Ureter (tissue), 1 donor: ENCODE measurements at places on chromosomes 7 and 10.

GRCh38 chr7:115740043-115740442 lies 290.5 kb downstream of the TFEC start:
- DNase-seq = no peak

DNA sequence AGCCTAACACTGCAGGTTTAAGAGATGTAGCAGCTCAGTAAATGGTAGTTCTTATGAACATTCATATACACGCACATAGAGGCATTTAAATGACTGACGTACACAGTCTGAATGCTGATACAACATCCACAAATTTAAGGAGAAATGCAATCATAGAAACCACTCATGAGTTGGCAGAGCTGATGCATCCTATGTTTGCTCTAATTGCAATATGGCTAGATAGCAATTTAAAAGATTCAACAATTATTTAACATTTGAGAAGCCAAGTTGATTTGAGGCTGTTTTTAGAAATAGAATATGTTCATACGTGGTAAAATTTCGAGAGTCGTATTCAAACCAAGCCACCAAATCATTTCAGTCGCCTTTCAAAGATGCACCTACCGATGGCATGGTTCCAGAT lies 135.6 kb downstream of the PFKFB3 start:
- no peak for DNase-seq

DNA sequence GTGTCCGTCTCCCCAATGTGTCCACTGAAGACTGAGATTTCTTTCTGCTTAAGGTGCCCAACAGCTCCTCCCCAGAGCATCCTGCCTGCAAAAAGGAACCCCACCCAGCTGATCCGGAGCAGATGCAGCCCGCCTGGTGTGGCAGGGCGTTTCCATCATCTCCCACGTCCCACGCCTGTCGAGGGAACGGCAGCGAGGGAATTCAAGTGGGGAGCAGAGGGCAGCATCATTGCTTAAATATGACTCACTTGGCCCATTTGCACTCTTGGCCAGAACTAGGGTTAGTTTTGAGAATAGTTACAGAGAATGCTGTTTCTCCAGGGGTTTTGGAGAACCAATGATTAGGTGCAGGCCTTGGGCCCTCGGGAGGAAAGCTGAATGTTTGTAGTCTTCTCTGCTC lies 20.8 kb downstream of the VWA2 start:
- no peak for DNase-seq

DNA sequence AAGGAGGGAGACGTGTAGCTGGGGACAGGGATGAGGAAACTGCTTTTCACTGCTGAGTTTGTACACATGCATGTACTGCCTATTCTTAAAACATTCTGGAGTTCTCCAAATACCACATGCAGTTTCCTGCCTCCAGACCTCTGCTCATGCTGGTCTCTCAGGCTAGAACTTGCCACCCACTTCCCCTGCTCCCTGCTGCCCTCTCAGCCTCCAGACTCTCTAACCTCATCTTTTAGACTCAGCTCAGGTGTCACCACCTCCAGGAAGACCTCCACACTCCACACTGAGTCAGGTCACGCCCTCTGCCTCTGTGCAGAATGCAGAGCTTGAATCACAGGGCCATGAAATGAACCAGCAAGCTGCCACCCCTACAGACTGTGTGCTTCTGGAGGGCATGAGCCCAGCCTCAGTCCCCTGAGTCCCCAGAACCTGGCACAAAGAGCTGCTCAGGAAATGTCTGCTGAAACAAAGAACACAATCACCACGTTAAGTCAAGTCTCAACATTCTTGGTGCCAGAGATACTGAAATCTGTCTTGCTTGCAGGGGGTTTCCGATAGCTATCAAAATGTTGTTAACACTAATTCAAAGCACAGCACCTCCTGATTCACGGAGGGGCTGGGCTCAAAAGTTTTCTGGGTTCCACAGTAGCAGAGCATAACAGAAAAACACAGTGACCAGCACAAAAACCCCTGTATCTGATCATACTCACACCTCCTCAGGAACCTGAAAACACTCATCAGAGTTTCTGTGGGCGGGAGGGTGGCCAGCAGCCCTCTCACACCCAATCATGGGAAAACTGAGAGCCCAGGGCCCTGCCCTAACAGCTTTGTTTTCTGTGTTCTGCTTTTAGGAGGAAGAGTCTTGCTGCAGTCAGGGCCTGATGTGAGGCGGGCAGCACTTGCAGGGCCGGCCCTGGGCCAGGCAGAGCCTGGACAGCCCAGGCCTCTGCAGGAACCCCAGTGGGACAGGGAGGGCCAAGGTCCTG lies 21.1 kb downstream of the FAM53B start:
- DNase-seq = no peak

DNA sequence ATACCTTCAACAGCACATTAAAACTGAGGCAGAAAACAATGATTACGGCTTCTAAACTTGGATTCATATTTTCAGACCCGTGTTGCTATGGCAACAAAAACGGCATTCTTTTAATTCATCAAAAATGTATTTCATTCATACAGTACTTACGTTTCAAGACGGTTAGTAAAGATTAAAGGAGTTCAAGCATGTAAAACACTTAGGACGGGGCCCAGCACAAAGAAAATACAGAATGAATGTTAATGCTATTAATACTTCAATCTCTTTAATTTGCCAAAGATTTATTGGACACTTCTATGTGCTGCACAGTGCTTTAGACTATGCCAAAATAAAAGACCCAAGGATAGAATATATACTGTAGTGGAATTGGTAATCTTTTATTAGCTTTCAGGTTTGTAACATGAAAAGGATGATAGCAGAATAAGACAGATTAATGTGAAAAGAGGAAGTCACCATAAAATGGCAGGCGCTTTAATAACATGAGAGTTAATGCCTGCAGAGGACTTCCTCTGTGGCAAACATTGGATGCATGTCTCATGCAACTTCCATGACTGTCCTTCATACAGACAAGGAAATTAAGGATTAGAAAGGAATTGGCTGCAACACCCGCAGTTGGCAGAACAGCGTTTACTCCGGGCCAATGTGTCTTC lies 201.6 kb upstream of the KLF6 start:
- DNase-seq = no peak

GRCh38 chr10:125151170-125151552 lies 9.2 kb downstream of the CTBP2 start:
- DNase-seq = no peak

GRCh38 chr7:123741940-123742339 lies 6.9 kb downstream of the WASL start:
- DNase-seq = no peak

GRCh38 chr7:74183653-74184450 lies 9.7 kb downstream of the EIF4H start:
- no peak for DNase-seq

DNA sequence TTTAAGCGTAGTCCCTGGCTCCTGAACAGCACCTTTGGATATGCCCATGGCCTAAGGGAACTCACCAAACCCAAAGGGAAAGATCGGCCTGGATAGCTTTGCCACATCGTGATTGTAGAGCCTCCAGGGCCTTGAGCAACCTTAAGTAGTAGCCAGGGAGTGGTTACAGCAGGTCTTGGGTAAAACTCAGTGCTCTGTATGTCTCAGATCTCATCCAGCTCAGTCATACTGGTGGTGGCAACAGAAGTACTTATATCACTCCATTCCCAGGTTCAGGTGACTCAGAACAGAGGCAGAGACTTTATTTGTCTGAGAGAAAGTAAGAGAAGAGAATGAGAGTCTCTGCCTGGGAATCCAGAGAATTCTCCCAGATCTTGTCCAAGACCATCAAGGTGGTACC lies 39.1 kb upstream of the AASS start:
- DNase-seq = no peak

- no peak for DNase-seq
Observed at GRCh38 chr7:141355032-141355431, 196.2 kb upstream of the AGK start.

GRCh38 chr7:129100827-129101166 lies 43.7 kb upstream of the TSPAN33 start:
- DNase-seq = no peak

DNA sequence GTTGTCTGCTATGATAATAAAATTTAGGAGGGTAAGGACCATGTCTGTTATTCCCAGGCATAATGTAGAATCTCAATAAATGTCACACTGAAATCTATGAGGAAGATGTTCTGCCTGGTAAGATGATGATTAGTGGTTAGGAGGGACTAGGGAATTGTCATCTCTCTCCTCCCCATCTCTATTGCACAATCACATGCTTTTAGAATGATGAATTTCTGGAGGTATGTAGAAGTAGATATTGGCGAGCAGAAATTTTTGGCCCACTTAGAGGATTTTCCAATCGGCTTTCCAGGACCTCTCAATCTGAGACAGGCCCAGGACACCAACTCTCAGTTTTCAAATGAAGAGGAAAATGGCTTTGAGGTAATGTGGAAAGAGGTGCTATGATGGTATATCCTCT lies 2.0 kb upstream of the PITX3 start:
- no peak for DNase-seq

DNA sequence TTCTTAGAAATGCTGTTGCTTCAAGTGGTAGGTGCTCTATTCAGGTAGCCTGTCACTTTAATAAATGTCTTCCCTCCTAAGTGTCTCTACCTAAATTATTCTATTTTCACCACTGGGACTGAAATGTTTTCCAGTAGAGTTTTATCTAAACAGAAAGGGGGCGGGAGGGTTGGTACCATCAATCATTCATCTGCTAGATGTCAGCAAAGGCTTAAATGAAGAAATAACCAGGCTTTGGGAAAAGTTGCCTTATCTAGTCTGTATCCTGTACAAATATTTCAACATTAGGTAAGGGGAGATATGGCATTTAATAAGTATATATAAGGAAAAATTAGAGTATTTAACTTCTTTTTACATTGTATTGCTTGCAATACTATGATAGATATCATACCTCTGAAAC lies 51.8 kb downstream of the VTI1A start:
- no peak for DNase-seq
